ENCODE measurements at places on chromosomes 12 and 14.

DNA sequence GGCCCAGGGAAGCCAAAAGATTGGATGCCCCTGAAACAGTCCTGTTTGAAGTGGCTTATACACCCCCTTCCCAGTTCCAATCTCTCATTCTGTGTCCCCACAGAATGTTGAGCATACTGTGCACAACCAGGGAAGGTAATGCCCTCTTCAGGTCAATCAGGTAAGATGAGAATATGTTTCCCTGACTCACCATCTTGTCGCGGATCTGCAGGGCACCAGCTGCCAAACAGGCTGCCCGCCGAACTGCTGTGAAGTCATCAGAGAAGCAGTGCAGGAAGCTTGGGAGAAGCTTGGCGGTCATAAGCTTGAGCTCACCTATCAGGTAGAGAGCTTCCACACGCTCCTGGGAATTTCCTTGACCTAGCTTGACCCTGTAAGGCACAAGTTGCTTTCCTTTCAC, 9.6 kb downstream of the RIOX1 start:
- no peak for DNase-seq

- no peak for DNase-seq
These were observed 22.1 kb downstream of the ZBTB42 start for GRCh38 chr14:104822821-104823615.

GRCh38 chr12:120656008-120656407, 15.6 kb downstream of the CABP1 start:
- DNase-seq = no peak

DNA sequence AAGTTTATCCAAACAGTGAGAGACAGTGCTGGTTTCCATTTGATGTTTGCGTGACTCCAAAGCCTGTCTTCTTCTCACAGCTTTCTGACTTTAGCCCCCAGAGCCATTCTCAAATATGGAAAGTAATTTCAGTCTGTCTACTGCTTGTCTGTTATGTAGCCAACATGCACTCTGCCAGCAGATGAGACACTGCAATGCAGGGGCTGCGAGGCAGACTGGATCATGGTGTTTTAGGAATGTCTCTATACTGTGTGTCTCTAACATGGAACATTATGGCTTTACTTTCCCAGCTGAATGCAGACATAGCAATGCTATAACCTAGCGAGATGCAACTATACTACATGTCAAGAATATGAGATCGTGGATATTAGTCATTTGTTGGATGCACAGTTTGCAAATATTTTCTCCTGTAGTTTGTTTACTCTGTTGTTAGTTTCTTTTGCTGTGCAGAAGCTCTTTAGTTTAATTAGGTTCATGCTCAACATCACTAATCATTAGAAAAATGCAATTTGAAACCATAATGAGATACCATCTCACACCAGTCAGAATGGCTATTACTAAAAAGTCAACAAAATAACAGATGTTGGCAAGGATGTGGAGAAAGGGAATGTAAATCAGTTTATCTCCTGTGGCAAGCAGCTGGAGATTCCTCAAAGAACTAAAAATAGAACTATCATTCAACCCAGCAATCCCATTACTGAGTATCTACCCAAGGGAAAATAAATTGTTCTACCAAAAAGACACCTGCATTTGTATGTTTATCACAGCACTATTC, 235.8 kb upstream of the TMTC1 start:
- no peak for DNase-seq

DNA sequence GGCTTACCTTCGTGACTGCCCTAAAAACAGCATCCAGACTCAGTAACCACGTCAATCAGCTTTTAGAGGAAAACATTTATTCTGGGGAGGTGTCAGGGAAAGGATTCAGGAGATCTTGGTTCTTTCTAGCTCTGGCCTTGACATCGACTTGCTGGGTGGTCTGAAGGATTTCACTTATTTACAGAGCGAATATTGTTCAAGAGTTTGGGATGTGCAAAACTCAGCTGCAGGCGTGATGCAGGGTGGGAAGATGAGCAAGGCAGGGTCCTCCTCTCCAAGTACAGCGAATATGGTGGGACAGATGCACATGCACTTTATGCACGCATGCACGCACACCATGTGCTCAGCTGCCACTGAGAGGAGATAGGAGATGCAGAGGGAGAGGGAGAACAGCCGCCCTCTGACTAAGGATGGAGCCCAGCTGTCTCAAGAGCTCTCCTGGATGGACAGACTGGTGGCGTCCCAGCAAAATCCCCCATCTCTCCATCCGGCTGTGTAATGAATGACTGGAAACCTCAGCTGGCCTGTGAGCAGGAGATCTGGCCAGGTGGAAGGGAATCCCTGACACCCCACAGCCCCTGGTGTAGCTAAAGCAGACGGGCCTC, 24.4 kb upstream of the BDKRB1 start:
- DNase-seq = no peak

- DNase-seq = peak; percentile 81
These were observed 103.4 kb downstream of the EFCAB11 start for GRCh38 chr14:89851106-89851505.

- no peak for DNase-seq
These were observed 14.0 kb downstream of the OR11G2 start for GRCh38 chr14:20204721-20205120.

- no peak for DNase-seq
These were observed 4.1 kb downstream of the TEAD4 start for GRCh38 chr12:2963154-2963759.

DNA sequence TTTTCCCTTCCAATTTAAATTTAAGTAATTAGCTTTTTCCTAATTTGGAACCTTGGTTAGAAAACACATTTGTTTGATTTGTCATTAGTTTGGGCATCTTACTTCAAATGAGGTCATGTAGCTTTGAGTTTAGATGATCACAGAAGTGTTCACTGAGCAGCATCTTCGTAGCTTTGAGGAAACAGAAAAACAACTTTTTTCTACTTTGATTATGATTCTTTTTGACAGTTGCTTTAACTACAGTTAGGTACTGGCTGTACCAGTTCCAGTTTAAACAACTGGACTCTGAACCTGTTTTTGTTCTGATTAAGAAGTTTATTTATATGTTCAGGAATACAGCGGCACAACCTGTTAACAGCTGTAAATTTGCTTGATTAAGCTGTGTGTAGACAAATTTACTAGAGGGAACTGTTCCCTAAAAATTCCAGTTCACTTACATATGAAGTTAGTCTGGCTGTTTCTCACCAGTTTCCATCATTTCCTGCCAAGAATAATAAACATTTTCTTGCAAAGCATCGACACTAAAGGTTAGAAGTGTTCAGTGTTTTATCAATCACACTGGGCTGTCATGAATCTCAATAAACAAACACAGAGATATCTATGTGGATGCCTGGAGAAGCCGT, 191.9 kb downstream of the RAD51B start:
- no peak for DNase-seq

DNA sequence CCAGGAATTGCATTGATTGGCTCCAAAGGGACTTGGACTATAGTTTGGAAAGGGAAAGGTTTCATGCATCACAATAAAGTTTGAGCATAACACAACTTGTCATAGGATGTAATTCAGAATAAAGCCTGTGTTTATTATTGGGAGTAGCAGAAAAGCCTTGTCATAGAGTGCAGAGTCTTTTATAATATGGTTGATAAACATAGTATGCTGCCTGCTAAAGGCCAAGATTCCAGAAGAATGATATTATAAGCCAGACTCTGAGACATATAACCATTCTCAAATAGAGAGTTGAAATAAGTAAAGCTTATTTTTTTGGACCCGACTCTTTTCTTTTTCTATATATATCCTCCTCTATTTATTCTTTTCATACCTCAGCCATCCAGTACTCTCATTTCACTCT, 207.3 kb downstream of the LRIG3 start:
- DNase-seq = no peak

GRCh38 chr14:68076451-68076850, 256.9 kb downstream of the RAD51B start:
- DNase-seq = no peak

DNA sequence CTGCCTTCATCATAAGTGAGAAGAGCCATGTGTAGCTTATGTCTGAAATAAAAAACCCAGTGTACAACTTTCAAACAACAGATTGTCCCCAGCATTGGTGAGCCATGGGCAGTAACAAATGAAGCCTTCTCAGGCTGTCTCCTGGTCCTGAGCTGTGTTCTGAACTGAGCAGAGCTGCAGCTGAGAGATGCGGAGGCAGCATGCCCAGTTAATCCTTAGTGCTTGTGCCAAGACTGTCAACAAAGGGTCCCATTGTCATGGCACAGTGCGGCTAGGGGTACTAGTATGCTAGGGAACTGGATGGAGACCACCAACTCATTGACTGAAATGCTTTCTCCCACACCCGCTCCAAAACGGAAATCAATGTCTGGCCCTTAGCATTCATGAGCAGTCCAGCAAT, 154.3 kb downstream of the RMST start:
- DNase-seq = no peak

GRCh38 chr12:43976027-43976426, 140.1 kb downstream of the TMEM117 start:
- DNase-seq = no peak

DNA sequence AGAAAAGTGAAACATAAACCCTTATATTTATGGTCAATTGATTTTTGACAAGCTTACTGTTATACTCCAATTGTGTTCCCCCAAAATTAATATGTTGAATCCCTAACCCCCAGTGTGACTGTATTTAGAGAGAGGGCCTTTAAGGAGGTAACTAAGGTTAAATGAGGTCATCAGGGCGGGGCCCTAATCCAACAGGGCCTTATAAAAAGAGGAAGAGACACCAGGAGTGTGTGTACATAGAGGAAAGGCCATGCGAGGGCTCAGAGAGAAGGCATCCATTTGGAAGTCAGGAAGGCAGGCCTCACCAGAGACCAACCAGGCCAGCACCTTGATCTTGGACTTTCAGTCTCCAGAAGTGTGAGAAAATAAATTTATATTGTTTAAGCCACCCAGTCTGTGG, 6.5 kb upstream of the VTI1B start:
- DNase-seq = no peak

DNA sequence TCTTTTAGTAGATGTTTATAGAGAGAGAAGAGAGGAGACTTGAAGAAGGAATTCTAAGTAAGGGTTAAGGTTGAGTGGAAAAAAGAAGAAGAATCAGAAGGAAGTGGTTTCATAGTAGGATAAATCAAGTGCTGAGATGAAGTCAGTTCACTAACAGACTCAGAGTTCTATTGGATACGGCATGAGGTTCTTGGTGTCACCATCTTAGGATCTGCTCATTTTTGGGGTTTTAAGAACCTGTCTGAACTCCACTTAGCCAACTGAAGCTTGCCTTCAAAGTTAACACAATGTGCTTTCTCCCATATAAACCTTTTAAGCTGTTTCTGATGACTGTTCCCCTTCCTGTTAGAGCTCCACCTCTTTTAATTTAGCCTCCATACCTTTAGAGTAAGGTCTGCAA, 152.6 kb downstream of the PRKCH start:
- no peak for DNase-seq

Data from NCI-H2081 treated with DMSO at 0.1 percent for 48 hours (cell line).